ENCODE measurements at places on chromosomes 3 and 15.
A peak's percentile ranks its signal among the peaks of the same experiment; 100 is the strongest.

DNA sequence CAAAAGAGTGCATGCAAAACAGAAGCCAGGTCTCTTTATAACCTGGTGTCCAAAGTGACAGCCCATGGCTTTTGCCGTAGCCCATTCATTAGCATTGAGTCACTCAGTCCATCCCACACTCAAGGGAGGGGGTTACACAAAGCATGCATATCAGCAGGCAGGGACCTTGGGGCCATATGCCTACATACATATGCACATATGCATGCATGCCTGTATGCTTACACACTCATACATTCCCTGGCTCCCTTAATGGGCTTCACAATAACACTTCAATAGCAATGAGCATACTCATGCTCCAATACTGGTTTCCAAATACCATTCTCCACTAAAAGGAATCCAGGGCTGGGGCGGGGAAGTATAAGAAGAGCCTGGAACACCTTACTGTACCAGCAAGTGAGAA is 22.0 kb downstream of the TRPM1 start:
- peak; percentile 98 for DNase-seq

- no peak for DNase-seq
Measured at GRCh38 chr3:18046131-18046915, 303.9 kb upstream of the TBC1D5 start.

GRCh38 chr15:79265167-79265566 is 17.4 kb upstream of the ANKRD34C start:
- DNase-seq, result peak; percentile 11

- DNase-seq, result no peak
Measured at GRCh38 chr15:63931556-63931955, 97.8 kb upstream of the HERC1 start.

GRCh38 chr3:119289404-119289770 is 4.8 kb upstream of the ARHGAP31 start:
- no peak for DNase-seq

- DNase-seq, result peak; percentile 18
Measured at GRCh38 chr3:86929046-86929445, 61.9 kb downstream of the VGLL3 start.

DNA sequence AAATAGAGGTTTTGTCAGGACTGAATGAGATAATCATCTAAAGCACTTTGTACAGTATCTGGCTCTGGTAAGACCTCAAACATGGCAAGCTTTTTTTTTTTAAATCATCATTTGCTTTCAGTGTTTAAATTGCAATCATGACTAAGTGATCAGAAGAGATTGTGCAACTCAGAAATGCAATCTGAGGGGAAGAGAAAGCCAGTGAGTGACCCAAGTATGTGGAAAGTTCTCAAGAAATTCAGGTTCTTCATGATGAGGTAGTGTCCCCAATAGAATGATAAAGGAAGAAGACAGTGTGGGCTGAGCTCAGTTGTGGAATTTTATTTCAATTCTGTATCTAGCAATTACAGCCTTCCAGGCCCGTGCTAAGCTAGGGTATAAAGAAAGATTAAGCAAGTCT is 132.2 kb upstream of the TBC1D5 start:
- DNase-seq, result no peak

GRCh38 chr3:138513090-138513843 is 78.9 kb downstream of the ESYT3 start:
- DNase-seq, result no peak

DNA sequence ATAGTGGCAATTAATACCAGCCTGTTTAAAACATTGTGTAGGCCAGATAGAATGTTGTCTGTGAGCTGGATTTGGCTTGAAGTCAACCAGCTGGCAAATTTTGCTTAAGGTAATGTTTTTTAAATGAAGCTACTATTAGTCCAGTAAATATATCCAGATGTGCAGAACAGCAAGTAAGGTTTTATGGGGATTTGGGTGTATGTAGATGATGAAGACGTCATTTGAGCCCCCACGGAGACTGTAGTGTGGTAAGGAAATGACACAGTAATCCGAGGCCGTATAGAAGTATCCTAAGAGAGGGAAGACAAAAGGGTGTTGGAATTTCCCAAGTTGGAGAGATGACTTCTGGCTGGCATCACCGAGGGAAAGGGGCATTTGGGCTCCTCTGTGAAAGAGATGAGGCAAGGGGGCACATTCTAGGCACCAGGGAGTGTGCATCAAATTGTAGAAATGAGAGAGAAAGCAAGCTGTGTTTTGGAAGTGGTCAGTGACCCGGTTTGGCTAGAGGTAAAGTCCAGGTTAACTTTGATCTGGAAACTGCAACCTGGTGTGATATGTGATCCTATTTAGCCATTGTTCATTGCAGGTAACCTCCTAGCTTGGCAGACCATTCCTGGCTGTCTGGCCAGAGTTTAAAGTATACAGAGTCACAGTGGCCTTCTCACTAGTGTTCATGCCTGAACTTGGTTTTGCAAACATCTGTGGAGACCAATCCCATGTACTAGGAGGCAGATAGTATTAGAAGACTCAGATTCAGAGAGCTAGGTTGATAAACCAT is 104.2 kb downstream of the ITPR1 start:
- DNase-seq, result no peak

- DNase-seq, result no peak
Measured at GRCh38 chr3:48068886-48069285, 52.7 kb upstream of the MAP4 start.

GRCh38 chr3:127670229-127670559 is 2.6 kb upstream of the ABTB1 start:
- no peak for DNase-seq

DNA sequence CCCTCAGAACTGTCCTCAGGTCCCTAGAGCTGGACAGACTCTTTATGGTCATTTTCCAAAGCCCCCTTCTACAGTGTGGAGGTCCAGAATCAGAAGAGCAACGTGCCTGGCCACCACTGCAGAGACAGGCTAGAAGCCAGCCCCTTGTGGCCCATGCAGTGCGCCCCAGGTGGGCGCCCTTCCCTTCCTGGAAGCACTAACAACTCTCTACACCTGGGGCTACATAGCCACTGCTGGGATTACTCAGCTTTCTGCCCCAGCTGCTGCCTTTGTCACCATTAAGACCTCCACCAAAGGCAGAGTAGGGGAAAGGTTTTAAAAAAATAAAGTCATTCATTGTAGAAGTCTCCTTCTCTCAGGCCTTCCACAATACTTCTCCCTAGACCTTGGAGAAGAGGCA is 2.3 kb downstream of the RASGRP1 start:
- DNase-seq, result peak; percentile 25

DNA sequence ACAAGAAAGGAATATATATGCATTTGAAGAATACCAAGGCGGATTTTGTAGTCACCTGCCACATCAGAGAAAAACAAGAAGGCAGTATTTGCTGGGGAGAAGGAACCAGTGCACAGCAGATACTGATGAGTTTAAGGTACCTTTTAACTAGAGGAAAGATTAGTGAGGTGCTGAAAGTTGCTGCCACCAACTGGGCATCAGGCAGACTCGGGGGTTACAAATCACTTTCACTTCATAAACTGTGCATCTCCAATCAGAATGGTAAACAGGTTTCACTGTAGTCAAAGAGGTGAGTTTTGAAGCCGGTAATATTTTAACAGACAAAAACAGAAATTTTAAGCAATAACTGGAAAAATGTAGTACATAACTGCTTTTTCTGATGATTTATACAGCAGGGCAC is 4.1 kb downstream of the FBN1 start:
- no peak for DNase-seq

GRCh38 chr3:177426878-177427495 is 229.7 kb upstream of the TBL1XR1 start:
- DNase-seq, result no peak

GRCh38 chr3:14875411-14876175 is 56.8 kb downstream of the FGD5 start:
- DNase-seq, result no peak

- no peak for DNase-seq
Measured at GRCh38 chr3:14147066-14147435, 22.2 kb downstream of the TMEM43 start.

- no peak for DNase-seq
Measured at GRCh38 chr15:69105451-69105985, 54.9 kb upstream of the GLCE start.

DNA sequence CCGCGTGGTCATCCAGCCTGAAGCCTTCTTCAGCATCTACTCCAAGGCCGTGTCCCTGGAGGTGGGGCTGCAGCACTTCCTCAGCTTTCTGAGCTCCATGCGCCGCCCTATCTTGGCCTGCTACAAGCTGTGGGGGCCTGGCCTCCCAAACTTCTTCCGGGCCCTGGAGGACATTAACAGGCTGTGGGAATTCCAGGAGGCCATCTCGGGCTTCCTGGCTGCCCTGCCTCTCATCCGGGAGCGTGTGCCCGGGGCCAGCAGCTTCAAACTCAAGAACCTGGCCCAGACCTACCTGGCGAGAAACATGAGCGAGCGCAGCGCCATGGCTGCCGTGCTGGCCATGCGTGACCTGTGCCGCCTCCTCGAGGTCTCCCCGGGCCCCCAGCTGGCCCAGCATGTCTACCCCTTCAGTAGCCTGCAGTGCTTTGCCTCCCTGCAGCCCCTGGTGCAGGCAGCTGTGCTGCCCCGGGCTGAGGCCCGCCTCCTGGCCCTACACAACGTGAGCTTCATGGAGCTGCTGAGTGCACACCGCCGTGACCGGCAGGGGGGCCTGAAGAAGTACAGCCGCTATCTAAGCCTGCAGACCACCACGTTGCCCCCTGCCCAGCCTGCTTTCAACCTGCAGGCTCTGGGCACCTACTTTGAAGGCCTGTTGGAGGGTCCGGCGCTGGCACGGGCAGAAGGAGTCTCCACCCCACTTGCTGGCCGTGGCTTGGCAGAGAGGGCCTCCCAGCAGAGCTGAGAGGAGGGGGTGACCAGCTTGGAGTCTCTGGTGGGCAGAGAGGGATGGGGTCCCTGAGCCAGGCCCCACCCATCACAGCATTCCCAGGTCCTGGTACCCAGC is 37.9 kb downstream of the GOLGA6A start:
- DNase-seq, result no peak

DNA sequence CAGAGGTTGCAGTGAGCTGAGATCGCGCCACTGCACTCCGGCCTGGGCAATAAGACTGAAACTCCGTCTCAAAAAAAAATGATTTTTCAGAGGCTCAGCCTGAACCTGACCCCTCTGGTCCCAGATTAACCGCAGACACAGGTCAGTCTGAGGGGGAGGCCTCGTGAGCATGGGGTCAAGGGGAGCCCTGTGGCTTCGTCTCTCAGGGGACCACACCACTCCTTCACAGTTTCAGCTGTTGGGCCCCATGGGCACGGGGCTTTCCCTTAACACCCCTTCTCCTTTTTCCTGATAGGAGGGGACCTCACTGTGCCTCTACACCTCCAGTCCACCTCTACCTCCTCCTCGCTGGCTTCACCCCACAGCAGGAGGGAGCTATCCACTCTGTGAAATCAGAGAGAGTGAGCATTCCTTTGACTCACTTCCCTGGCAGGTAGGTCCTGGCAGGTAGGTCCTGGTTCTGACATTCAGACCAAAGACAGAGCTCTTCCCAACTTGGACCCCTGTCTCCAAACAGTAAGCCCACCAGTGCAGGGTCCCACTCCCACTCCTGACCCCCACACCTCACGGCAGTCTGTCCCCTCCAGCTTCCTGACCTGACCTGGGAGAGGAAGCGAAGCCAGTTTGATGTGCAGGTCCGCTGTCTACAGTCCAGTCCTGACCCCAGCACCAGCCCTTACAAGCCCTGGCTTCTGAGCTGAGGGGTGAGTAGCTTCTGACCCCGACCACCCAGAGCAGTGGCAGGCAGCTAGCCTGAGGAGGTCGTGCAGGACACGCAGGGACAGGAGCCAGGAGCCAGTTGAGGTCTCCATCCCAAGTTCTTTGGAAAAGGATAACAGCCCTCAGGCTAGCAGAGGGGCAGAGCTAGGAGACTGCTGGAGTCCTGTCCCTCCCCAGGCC is 9.0 kb downstream of the RRP9 start:
- DNase-seq, result no peak

DNA sequence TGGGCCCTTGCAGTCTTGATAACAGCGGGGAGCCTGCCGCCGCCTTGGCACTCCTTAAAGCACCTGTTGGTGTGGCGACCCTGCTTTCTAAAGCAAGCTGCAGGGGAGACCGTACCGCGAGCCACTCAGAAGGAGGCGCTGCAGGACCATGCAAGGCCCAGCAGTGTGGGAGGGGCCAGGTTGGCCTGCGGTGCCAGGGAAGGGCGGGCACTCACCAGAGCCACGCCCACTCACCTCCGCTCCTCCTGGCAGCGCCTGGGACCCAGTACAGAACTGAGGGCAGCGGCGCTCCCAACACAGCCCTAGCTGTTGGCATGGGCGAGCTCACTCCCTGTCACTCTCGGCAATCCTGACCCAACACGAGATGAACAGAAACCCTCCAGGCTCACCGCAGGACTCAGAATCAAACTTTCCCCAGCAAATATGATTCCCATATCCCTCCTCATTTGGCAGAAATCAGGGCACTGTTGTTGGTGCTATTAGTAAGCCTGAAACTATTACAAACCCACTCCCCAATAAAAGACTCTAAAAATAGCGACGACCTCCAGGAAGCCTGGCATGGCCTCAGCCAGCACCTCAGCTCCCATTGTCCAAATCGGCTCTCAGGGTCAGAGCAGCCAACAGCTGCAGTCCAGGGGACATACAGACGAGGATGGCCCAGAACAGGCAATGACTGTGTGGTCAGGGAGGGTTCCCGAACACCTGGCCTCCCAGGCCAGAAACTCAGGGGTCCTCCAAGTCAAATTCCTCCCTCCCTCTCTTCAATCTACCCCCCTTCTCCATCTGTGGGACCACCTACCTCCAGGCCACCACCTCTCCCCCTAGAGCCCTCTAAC is 77.2 kb downstream of the TBC1D2B start:
- peak; percentile 89 for DNase-seq

GRCh38 chr3:79086514-79086913 is 681.3 kb downstream of the ROBO1 start:
- DNase-seq, result peak; percentile 78

GRCh38 chr3:13280811-13281506 is 139.2 kb downstream of the NUP210 start:
- DNase-seq, result peak; percentile 40

GRCh38 chr3:184531626-184532280 is 29.8 kb upstream of the EPHB3 start:
- DNase-seq, result no peak

DNA sequence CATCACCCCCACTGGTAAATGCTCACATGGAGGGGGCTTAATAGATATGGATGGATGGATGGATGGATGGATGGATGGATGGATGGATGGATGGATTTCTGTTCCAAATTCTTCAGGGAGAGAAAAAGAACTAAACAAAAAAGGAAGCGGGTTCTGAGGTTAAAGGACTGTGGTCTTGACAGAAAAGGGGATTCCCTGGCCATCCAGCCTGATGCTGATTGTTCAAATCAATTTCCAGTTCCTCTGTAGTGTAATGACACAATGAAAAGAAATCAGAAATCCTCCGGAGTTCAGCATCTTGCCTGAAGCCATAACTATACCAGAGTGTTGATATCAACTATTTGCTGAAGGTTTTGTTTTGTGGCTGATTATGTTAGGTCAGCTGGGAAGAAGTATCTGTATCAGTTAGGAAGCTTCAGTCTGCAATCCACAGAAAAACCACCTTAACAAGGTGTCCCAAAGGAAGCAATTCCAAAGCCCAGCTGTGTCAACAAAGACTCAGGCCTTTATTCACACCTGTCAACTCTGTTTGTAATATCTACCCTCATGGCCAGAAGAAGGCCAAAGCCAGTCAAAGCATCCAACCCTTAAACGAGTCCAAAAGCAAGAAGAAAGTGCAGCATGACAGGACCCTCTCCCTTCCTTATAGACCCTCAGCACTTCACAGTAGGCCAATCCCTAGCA is 24.5 kb upstream of the RASA2 start:
- DNase-seq, result no peak
